Thoracic aorta endothelial cell (primary cell): ENCODE measurements at places on chromosomes 3 and 15. TPM values are rescaled to one million over a fixed set of nuclear protein-coding genes. Genes with fewer than 3 reads are reported as not detected.

Gene TRIM71
- total RNA-seq: not detected in 2 replicates

Gene RIOX2
- 35.2 and 35.8 TPM in 2 replicates for total RNA-seq

Gene PAK2
- total RNA-seq: 84.0 and 98.1 TPM in 2 replicates

Gene LRRC31
- total RNA-seq: not detected in 2 replicates

Gene IQCF5
- total RNA-seq: not detected in 2 replicates
